GM13977 (cell line): ENCODE measurements at places on chromosomes 13 and 19.

DNA sequence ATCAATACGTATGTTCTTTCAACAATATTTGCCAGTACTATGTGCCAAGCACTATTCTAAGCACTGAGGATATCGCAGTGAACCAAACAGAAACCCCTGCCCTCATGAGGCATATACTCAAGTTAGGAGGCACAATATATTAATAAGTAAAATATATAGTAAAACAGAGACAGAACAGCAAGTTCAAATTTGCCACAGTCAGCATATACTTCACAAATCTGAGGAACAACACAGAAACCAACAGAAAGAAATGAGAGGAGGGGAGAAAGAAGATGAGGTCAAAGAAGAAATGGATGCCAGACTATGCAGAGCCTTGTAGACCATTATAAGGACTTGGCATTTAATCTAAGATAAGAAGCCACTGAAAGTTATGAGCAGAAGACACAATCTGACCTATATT is 59.9 kb downstream of the KATNAL1 start:
- no peak for DNase-seq

DNA sequence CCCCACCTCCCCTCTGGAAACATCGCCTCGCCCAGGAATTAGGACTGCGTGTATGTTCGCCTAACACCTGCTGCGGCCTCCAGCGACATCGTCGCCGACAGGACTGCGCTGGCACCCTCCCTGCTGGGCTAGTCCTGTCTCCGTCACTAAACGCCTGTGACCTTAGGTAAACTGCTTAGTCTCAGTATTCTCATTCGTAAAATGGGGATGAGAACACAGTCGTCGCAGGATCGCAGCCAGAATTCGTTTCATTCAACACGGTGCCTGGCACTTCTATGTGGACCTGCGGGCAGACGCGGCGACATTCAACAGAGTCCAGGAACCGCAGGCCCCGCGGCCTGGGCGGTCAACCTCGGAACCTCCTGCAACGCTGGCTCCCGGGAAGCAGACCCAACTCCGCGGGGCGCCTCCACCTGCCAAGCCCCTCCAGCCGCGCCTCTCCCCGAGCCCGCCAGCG is 485 bp downstream of the CRYL1 start:
- no peak for DNase-seq

- DNase-seq = no peak
These were observed 6.7 kb downstream of the SIGLEC11 start for GRCh38 chr19:49954092-49954829.

GRCh38 chr13:95368998-95369397 is 67.7 kb upstream of the ABCC4 start:
- no peak for DNase-seq

DNA sequence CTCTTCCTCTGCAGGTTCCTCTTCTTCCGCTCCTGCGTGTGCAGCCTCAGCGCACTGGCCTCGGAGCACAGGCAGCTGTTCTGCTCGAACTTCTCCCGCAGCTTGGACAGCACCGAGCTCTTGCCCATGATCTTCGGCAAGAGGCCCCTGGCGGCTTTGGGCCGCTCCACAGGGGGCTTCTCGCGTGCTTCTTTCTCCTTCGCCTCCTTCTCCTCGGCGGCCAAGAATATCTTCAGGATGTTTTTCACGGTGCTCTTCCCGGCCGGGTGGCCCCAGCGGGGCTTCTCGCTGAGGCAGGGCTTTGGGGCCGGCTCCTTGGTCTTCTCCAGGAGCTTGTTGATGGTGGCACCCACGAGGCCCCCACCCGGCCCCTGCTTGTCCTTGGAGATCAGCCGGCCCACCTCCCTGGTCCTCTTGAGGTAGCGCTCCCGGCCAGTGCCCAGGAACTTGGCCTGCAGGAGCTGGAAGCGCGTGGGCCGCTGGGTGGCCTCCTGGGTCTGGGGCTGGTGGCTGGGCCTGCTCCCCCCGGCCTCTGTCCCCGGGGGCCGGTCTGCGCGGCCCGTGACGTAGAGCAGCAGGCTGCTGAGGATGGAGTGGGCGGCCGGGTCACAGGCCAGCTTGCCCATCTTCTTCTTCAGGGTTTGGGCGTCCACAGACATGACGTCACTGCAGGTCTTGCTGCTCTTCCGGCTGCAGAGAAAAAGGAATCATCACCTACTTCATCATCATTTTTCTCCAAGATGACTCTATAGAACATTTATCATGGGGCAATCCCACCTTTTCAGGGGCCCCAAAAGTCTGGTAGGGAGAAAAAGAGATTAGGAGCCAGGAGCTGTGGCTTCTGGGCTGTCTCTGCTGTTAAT is 43.8 kb upstream of the GRTP1 start:
- no peak for DNase-seq

DNA sequence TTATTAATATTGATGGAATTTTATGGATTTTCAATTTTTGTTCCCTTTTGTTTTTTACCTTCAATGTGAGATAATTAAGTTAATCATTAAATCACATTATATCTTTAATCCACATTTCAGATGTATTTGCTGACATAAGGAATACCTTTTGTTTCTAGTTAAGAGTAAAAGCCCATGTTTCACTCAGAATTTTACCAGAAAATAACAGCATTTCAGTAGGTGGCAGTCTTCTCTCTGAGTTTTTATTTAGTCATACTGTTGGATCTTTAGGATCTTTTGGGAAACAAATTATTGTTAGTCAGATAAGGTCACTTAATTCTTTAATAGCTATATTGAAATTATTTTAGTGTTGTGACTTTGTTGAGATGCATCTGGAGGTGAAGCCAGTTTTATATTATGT is 67.9 kb downstream of the NDFIP2 start:
- DNase-seq = no peak

DNA sequence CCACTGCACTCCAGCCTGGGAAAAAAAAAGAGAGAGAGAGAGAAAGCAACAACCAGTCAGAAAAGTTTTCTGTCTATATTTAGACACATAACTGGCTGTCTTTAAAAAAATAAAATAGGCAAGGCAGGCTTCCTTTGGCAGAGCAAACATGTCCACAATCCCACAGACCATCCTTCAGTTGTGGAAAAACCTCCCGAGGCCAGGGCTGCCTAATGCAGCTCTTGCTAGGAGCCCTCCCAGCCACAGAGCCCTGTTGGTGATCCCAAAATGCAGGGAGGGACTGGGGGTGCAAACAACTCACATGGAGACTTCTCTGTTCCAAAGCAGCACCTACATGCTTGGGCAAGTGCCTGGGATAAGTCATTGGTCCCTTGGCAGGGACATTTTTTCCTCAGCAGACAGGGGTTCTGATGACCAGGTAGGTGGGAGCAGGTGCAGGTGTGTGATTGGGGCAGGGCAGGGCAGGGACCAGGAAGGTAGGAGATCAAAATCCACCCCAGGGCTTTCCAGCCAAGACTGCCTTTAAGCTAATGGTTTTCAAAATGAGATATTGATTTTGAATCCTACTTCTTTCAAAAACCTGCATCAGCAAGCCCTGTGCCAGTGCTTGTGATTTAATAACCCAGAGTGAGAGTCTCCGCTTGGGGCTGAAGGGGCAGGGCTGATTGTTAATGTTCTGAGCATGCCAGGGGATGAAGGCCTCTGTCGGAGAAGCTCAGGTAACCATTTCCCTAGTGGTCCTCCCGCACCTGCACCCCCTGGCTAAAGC is 178.5 kb downstream of the USP12 start:
- DNase-seq = no peak
